ENCODE measurements at places on chromosomes 7 and 10. TPM values are rescaled to one million over a fixed set of nuclear protein-coding genes. Genes with fewer than 3 reads are reported as not detected.

DNA sequence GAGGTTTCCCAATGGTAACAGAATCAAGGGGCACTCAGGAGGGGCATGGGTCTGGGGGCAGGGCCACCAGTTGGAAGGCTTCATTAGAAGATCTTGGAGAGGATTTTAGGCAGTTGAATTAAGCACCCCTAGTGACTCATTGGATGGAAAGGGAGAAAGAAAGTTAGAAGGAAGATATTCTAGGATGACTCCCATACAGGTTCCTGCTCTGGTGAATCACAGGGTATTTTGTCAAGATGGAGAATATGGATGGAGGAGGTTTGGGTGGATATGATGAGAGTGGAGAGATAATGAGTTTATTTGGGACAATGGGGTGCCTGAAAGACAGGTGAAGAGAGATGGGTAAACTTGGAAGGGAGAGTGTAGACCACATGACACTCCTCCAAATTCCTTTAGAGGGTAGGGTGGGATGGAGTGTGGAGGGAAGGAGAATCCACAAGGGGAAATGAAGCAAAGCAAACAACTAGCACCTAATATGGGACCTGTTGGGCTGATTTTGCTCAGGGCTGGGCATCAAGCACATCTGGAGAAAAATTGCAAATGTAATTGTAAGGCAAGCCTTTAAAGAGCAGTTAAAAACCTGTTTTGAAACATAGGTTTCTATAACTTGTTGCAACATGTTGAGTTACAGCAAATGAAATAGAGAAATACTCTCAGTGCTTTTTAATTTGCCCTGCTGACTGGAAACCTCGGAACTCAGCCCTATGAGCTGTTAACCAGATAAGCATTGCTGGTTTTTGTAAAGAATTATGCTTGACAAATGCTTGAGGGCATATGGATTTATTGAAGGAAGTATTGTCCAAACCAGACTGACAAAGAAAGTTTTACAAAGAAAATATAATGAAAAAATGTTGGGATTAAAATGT is 2.9 kb upstream of the ENTPD7 start:
- no peak for DNase-seq

DNA sequence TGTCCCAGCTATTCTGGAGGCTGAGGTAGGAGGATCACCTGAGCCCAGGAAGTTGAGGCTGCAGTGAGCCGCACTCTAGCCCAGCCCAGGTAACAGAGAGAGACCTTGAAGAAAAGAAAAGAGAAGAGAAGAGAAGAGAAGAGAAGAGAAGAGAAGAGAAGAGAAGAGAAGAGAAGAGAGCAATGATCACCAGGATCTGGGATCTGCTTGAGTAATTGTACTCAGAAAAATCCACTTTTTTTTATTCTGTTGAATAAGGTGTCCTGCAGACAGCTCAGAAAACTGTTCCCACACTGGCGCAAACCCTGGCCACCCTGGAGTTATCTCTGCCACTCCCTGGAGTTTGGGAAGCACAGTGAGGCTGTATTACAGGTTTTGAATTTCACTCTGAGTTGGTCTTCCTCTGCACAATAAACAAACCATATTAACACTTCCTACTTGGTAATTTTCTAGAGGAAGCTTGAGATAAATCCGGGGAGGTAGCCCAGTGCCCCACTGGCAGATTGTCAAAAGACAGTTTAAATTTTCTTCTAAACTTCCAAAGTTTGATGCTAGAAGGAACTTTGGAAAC is 9.6 kb upstream of the OAT start:
- no peak for DNase-seq

DNA sequence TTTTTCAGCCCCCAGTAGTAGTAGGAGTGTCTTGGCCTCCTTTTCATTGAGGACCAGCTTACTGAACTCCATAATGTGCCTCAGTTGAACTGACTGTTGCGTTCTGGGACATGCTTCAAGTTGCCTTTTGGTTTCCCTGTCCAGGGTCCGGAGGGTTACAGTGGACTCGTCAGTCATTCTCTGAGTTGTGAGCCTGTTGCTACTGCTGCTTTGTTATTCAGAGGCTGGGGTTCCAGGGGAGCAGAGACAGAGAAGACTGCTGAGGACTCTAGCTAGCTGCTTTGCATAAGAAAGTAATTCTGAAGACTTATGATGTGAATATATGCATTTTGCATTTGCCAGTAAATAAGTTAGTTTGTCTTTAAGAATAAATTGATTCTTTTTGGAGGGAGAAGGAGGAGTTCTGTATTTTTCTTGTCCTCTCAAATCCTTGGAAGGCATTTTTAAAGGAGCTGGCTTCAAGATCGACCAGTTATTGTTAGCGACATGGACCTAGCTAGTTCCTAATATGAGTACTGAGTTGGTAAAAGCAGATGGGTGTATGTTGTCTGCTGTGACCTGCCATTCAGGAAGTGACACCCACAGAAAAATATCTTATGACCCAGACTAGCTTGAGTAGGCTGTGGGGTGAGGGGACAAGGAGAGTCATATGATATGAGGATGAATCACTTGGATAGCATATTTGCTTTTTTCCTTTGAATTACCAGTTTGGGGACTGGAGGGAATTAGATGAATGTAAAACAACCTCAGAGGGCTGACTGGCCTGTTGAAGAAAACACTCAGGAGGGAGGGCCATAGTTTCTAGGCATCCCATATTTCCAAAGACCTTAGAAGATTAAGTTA is 8.3 kb downstream of the PI4K2A start:
- DNase-seq, result no peak

DNA sequence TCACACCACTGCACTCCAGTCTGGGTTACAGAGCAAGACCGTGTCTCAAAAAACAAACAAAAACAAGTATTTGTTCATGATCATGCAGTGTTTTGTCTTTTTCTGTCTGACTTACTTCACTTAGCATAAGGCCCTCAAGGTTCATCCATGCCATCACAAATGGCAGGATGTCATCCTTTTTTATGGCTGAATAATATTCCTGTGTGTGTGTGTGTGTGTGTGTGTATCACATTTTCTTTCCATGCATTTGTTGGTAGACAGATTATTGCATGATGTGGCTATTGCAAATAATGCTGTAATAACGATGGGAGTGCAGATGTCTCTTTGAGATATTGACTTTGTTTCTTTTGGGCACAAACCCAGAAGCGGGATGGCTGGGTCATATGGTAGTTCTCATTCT is 14.3 kb upstream of the MNX1 start:
- no peak for DNase-seq

DNA sequence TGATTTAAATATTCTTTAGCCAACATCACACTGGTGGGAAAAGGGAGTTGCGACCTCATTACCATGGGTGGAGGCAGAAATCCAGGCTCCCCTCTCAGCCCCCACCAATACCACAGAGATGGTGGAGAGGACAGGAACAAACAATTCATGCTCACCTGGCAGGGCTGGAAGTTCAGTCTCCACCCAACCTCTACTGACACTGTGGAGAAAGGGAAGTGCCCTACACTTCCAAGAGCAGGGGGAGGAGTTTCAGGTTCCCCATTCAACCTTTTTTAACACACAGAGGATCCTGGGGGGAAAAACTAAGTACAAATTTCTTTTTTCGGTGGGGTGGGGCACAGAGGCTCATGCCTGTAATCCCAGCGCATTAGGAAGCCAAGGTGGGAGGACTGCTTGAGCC is 210.1 kb upstream of the KCTD7 start:
- no peak for DNase-seq

DNA sequence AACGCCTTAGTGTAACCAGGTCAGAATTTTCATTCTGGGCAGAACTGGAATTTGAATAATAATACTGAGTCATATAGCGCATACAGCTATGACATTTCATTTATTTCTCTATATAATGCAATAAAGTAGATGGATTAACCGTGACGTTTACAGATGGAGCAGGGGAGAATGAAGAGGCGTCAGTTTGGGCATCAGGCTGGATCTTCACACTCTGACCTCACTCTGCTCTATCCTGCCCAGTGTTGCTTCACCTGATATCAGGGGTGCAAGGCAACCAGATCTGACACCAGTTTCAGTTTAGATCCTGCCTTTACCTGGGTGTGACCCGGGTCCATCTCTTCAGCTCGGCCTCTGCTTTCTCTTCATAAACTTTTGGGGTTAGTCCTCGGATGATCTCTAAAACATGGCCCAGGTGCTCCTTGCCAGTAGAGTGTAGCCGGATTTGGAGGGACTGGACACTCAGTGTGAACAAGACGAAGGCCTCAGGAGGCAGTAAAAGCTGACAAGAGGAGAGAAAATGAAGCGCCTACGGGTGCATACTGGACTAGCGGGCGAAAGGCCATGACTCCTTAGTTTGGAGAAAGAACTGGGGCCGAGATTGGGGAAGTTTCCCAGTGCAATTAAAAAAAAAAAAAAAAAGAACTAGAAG is 1.4 kb upstream of the ZYX start:
- DNase-seq, result no peak

Gene LCOR
- 20.0 TPM for total RNA-seq

Gene DCLRE1A
- total RNA-seq, result 10.8 TPM

Gene TDRD1
- total RNA-seq, result 0.63 TPM

DNA sequence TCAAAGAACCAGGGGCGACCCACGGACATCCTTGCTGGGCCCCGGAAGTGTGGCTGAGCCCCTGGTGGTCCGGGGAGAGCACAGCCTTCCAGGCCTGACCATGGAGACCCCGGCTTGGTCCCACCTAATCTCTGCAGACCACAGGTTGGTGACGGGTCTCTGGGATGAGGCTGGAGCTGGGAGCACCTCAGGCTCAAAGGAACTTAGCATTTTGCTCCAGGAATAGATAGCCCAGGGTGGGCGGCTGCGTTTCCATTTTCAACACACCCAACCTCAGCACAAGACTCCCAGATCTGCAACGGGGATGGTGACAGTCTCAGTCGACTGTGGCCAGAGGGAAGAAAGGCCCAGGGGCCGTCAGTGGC is 58.5 kb downstream of the FOXL3 start:
- DNase-seq, result no peak
